ENCODE measurements at places on chromosomes 5 and 9. TPM values are rescaled to one million over a fixed set of nuclear protein-coding genes. Genes with fewer than 3 reads are reported as not detected.

GRCh38 chr9:72888067-72888466 lies 64.8 kb downstream of the ALDH1A1 start:
- no peaks in the 10 kb centered on the region for H3K36me3 ChIP-seq
- H3K4me1 ChIP-seq, result no peaks in the 10 kb centered on the region
- no peak overlapping the region for H3K4me3 ChIP-seq
- no peaks in the 10 kb centered on the region for H3K27me3 ChIP-seq

DNA sequence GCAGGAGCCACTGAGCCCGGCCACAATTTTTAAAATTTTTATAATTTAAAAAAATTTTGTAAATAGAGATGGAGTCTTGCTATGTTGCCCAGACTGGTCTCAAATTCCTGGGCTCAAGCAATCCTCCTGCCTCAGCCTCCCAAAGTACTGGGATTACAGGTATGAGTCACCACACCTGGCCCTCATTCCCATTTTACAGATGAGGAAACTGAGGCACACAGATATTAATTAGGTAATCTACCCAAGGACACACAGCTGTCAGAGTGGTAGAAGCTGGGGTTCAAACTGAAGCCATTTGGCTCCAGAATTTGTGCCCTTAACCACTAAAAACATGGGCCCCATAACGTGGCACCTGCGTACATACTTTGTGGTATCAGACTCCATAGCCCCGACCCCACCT lies 7.5 kb downstream of the TRUB2 start:
- H3K4me1 ChIP-seq, result no peaks in the 10 kb centered on the region
- peaks cover 49% of the 10 kb centered on the region for H3K36me3 ChIP-seq
- H3K27ac ChIP-seq, result no peak overlapping the region
- H3K4me3 ChIP-seq, result no peak overlapping the region
- DNase-seq, result no peak

The PCDHB8 gene
- total RNA-seq, result not detected

The EQTN gene
- total RNA-seq, result not detected

DNA sequence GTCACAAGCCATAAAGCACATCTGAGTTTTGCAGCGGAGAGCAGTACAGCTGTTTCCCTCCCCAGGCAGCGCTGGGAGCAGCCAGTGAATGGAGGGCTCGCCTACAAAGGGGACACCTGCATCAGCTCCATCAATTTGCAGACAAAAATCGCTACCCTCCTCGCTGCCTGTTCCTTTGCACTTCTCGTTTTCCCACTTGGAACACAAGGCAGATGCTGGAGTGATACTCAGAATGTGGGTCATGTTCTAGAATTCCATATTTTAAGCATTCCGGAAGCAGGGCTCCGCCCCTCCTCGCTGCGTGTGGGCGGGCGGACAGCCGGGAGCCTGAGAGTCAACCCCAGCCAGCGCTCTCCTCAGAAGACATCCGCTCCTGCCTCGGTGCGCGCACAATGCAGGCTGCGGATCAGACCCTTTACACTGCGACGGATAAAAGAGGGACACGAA lies 92.1 kb downstream of the LMNB1 start:
- H3K36me3 ChIP-seq, result peaks cover 2% of the 10 kb centered on the region
- peak overlapping the region; percentile 54 for H3K4me3 ChIP-seq
- no peak overlapping the region for H3K27ac ChIP-seq

DNA sequence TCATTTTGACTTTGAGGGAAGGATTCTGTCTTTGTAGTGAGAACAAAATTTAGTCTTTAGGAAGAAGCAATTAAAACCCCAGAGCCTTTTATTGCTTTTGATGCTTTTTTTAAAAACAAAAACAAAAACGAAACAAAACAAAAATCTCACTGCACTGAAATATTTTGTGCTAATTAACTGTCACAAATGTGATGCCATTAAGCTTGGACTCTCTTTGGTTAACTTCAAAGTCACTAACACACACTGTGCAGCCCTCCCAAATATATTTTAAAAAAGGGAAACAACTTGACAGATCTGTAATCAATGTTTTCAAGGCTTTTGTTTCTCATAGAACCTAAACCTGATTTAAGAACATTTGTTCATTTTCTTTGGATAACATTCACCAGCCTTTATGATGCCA lies 290.7 kb downstream of the MAST4 start:
- no peaks in the 10 kb centered on the region for H3K4me1 ChIP-seq
- no peak overlapping the region for H3K27ac ChIP-seq
- H3K4me3 ChIP-seq, result no peak overlapping the region
- H3K27me3 ChIP-seq, result peaks cover 4% of the 10 kb centered on the region
- no peak for DNase-seq
- H3K36me3 ChIP-seq, result no peaks in the 10 kb centered on the region

- H3K4me3 ChIP-seq, result peak overlapping the region; percentile 19
- H3K4me1 ChIP-seq, result peaks cover 82% of the 10 kb centered on the region
- DNase-seq, result peak; percentile 26
- H3K27me3 ChIP-seq, result no peaks in the 10 kb centered on the region
- H3K36me3 ChIP-seq, result no peaks in the 10 kb centered on the region
These were observed 8.3 kb downstream of the TMEM250 start for GRCh38 chr9:136110082-136111061.

The PCDHB12 gene
- not detected for total RNA-seq

The ANXA2R gene
- 38.7 TPM for total RNA-seq

DNA sequence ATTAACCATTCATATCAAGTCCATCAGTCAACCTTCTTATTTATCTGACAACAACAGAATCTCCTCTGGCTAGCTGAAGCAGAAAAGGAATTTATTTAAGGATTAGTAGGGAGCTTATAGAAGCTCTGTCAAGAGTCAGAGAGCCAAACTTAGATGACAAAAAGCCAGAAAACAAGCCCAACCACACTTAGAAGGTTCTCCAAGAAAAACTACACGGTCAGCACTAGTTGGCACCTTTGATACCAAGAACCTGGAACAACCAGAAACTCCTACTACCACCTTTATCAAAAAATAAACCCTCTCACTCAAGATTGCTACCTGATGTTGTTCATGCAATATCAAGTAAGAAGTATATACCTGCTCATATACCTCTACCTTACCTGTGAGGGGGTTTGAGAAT lies 36.9 kb downstream of the RANBP6 start:
- DNase-seq, result no peak
- no peaks in the 10 kb centered on the region for H3K27me3 ChIP-seq
- peaks cover 28% of the 10 kb centered on the region for H3K36me3 ChIP-seq
- H3K27ac ChIP-seq, result no peak overlapping the region
- no peak overlapping the region for H3K4me3 ChIP-seq

The TMC1 gene
- not detected for total RNA-seq

The TLR4 gene
- total RNA-seq, result 0.07 TPM

DNA sequence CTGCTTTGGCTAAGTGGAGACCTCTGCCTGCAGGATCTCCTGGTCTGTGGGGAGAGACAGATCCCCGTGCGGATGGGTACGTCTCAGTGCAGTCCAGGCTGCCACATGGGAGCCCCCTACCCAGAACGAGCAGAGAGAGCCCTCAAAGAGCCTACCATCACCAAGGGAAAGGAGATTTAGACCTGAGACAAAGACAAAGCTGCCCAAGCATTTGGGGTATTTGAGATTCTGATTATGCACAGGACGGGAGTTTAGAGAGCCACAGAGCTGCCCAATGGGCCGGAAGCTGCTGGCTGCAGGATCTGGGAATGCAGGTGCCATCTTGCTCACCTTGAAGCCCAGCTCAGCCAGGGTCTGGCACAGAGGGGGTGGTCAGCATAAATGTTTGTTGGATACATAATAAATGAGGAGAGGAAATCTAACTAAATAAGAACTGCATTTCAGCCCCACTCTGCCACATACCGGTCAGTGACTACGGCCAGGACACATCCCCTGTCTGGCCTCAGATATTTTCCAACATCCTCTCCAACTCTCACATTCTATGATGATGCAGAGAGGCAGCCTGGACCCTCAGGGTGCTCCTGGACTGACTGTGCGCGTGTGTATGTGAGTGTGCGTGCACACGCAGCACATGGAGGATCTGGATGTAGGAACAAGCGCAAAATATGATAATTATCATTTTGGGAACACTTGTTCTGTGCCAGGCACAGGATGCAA lies 157.8 kb downstream of the FGF18 start:
- no peaks in the 10 kb centered on the region for H3K36me3 ChIP-seq
- no peak for DNase-seq
- no peak overlapping the region for H3K27ac ChIP-seq
- H3K27me3 ChIP-seq, result peaks cover 2% of the 10 kb centered on the region

The KCNV2 gene
- total RNA-seq, result not detected

GRCh38 chr5:140372971-140373487 lies 13.0 kb downstream of the SLC4A9 start:
- H3K4me1 ChIP-seq, result no peaks in the 10 kb centered on the region
- no peak overlapping the region for H3K27ac ChIP-seq
- no peaks in the 10 kb centered on the region for H3K36me3 ChIP-seq

- peaks cover 29% of the 10 kb centered on the region for H3K4me1 ChIP-seq
- H3K4me3 ChIP-seq, result no peak overlapping the region
- H3K27ac ChIP-seq, result peak overlapping the region; percentile 56
These were observed 42.1 kb upstream of the GNAQ start for GRCh38 chr9:78073722-78074121.

DNA sequence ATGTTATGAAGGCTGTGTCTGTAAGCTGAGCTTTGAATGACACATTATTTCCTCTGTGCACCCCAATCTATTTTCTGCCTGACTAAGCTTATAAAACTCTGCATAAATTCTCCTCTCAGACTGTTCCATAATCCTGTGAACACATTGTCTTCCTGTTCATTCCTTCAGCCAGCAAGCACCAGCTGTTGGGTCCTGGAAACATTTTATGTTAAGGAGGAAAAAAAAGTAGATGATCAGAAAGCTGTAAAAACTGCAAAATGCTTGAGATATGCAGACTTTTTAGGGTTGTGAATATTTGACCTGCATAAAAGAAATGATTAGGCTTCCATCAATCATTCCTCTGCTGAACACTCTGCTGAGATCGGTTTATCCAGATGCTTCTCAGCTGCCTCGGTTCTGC lies 1246.0 kb upstream of the DMAC1 start:
- no peak for DNase-seq
- no peaks in the 10 kb centered on the region for H3K27me3 ChIP-seq
- H3K4me1 ChIP-seq, result no peaks in the 10 kb centered on the region
- H3K36me3 ChIP-seq, result no peaks in the 10 kb centered on the region

GRCh38 chr9:78592811-78593210 lies 295.9 kb downstream of the PSAT1 start:
- H3K4me3 ChIP-seq, result no peak overlapping the region
- H3K27me3 ChIP-seq, result no peaks in the 10 kb centered on the region
- no peaks in the 10 kb centered on the region for H3K4me1 ChIP-seq
- DNase-seq, result no peak

GRCh38 chr5:142063376-142063775 lies 45.2 kb upstream of the NDFIP1 start:
- no peak for DNase-seq
- H3K27me3 ChIP-seq, result no peaks in the 10 kb centered on the region
- peak overlapping the region; percentile 34 for H3K4me3 ChIP-seq
- no peak overlapping the region for H3K27ac ChIP-seq
- peaks cover 6% of the 10 kb centered on the region for H3K4me1 ChIP-seq

DNA sequence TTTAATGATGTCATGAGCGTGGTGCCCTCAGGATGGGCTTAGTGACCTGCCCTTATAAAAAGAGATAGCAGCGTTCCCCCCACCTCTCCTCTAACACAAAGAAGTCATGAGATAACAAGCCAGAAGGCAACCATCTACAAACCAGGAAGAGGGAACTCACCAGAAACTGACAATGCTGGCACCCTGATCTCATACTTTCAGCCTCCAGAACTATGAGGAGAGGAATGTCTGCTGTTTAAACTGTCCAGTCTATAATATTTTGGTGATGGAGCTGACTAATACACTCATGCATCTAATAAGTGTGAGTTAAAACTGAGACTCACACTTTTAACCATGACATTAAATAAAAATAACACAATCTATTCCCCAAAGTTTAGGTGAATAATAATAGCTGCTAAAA lies 156.1 kb upstream of the SPEF2 start:
- H3K4me3 ChIP-seq, result no peak overlapping the region
- no peak overlapping the region for H3K27ac ChIP-seq
- DNase-seq, result no peak
- no peaks in the 10 kb centered on the region for H3K4me1 ChIP-seq

DNA sequence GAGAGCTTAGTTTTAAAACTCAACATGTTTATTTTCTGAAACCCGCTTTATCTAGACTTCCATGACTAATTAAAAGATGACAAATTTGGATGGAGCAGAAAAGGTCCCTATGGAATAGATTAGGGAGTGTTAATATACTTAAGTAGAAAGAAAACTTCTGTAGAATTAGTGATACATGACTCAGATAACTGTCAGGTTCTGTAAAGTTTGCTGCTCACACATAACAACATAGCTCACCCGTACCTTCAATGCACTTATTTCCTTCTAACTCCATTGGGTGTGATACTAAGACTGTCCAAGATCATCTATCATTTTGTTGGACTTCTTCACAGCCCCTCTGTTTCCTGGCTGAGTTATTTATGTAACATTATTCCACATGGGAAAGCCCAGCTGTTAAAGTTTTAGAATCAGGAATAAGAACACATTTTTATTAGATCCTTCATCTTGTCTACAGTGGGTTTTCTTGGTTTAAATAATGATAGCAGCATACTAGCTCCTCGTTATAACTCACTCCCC lies 27.8 kb downstream of the TMEM167A start:
- H3K4me1 ChIP-seq, result no peaks in the 10 kb centered on the region
- no peak for DNase-seq
- no peak overlapping the region for H3K4me3 ChIP-seq
- H3K27me3 ChIP-seq, result no peaks in the 10 kb centered on the region
- H3K36me3 ChIP-seq, result peaks cover 12% of the 10 kb centered on the region

- no peaks in the 10 kb centered on the region for H3K4me1 ChIP-seq
- H3K27ac ChIP-seq, result no peak overlapping the region
- no peak overlapping the region for H3K4me3 ChIP-seq
- peaks cover 79% of the 10 kb centered on the region for H3K36me3 ChIP-seq
These were observed 12.7 kb upstream of the AHRR start for GRCh38 chr5:308672-309271.

- DNase-seq, result no peak
- no peak overlapping the region for H3K4me3 ChIP-seq
- H3K36me3 ChIP-seq, result no peaks in the 10 kb centered on the region
- peaks cover 6% of the 10 kb centered on the region for H3K27me3 ChIP-seq
- no peak overlapping the region for H3K27ac ChIP-seq
These were observed 149.2 kb upstream of the NR3C1 start for GRCh38 chr5:143552680-143553079.

The EXOC3 gene
- 95.4 TPM for total RNA-seq

The AIF1L gene
- total RNA-seq, result 0.12 TPM

DNA sequence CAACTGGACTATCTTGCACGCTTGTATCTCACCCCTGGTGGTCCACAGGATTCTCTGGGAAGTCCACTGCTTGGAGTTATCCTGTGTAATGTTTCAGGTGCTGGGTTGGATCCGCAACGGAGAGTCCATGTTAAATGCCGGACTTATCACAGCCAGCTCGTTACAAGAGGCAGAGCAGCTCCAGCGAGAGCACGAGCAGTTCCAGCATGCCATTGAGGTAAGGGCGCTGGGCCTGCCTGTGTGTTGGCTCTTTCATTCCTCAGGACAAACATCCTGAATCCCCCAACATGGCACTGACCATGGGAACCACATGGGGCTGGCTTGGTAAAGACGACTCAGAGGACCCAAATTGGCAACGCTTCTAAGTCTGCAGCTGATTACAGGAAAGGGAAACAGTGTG lies 214.8 kb upstream of the OTULINL start:
- H3K27me3 ChIP-seq, result no peaks in the 10 kb centered on the region
- no peak overlapping the region for H3K27ac ChIP-seq
- H3K4me1 ChIP-seq, result peaks cover 28% of the 10 kb centered on the region
- no peak for DNase-seq
- no peaks in the 10 kb centered on the region for H3K36me3 ChIP-seq

GRCh38 chr9:70222354-70222753 lies 36.4 kb upstream of the SMC5 start:
- H3K27ac ChIP-seq, result no peak overlapping the region
- no peaks in the 10 kb centered on the region for H3K4me1 ChIP-seq
- no peak overlapping the region for H3K4me3 ChIP-seq
- H3K36me3 ChIP-seq, result no peaks in the 10 kb centered on the region
- H3K27me3 ChIP-seq, result no peaks in the 10 kb centered on the region
- no peak for DNase-seq

The JAKMIP2 gene
- total RNA-seq, result 2.9 TPM

Data from CD4-positive, CD25-positive, alpha-beta regulatory T cell (primary cell).